ENCODE measurements at places on chromosomes 4 and X. TPM values are rescaled to one million over a fixed set of nuclear protein-coding genes. Genes with fewer than 3 reads are reported as not detected.

GRCh38 chrX:48747415-48748016 is 14.0 kb upstream of the GLOD5 start:
- H3K27me3 ChIP-seq: no peaks in the 10 kb centered on the region
- H3K4me1 ChIP-seq: no peaks in the 10 kb centered on the region
- H3K4me3 ChIP-seq: no peak overlapping the region
- H3K36me3 ChIP-seq: no peaks in the 10 kb centered on the region
- DNase-seq: no peak
- no peak overlapping the region for H3K27ac ChIP-seq

GRCh38 chr4:26384380-26385057 is 63.7 kb downstream of the RBPJ start:
- DNase-seq: no peak
- no peaks in the 10 kb centered on the region for H3K4me1 ChIP-seq
- H3K36me3 ChIP-seq: no peaks in the 10 kb centered on the region
- no peaks in the 10 kb centered on the region for H3K27me3 ChIP-seq

The RPA4 gene
- 1.3 TPM for polyA plus RNA-seq

DNA sequence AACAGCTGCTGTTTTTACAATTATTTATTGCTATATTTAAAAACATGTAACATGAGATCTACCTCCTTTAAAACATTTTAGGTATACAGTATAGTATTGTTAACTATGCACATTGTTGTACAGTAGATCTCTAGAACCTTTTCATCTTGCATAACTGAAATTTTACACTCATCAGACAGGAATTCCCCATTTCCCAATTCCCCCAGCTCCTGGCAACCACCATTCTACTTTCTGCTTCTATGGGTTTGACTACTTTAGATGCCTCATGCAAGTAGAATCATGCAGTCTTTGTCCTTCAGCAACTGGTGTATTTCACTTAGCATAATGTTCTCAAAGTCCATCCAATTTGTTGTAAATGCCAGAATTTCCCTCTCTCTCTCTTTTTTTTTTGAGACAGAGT is 9.7 kb upstream of the LSM6 start:
- no peak overlapping the region for H3K27ac ChIP-seq
- no peak for DNase-seq
- no peaks in the 10 kb centered on the region for H3K27me3 ChIP-seq
- no peaks in the 10 kb centered on the region for H3K36me3 ChIP-seq
- H3K4me1 ChIP-seq: no peaks in the 10 kb centered on the region

The UGT2B10 gene
- polyA plus RNA-seq: 108 TPM

- no peak overlapping the region for H3K27ac ChIP-seq
- no peaks in the 10 kb centered on the region for H3K27me3 ChIP-seq
- no peak for DNase-seq
- no peaks in the 10 kb centered on the region for H3K36me3 ChIP-seq
- H3K4me1 ChIP-seq: no peaks in the 10 kb centered on the region
These were observed 41.1 kb downstream of the PPP3CA start for GRCh38 chr4:101306225-101306624.

GRCh38 chrX:86237482-86237881 is 89.2 kb downstream of the DACH2 start:
- H3K4me1 ChIP-seq: no peaks in the 10 kb centered on the region
- no peak overlapping the region for H3K27ac ChIP-seq
- no peaks in the 10 kb centered on the region for H3K27me3 ChIP-seq

Data from liver (tissue), 10 donors.